ENCODE measurements at places on chromosomes 12 and 14. TPM values are rescaled to one million over a fixed set of nuclear protein-coding genes. Genes with fewer than 3 reads are reported as not detected.

The GRIP1 gene
- total RNA-seq = 25.0 TPM

DNA sequence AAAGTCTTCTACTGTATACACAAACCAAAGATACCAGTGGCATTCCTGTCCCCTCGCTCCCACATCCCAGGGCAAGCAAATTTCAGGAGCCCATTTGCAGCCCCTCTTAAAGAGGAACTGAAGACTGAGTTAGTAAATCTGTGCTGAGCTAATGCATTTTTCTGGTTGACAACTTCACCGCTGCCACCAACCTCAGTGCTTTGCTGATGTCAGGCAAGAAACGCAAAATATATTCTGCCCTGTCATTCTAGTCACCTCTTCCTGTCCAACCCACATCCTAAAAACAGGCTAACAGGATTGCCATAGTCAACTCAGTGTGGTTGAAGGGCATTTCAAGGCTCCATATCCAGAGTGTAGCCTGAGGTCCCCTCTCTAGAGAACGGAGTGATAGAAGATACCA, 59.4 kb upstream of the FICD start:
- H3K27me3 ChIP-seq = no peaks in the 10 kb centered on the region
- DNase-seq = no peak
- H3K4me1 ChIP-seq = no peaks in the 10 kb centered on the region
- no peak overlapping the region for H3K4me3 ChIP-seq
- no peaks in the 10 kb centered on the region for H3K36me3 ChIP-seq
- H3K27ac ChIP-seq = no peak overlapping the region

DNA sequence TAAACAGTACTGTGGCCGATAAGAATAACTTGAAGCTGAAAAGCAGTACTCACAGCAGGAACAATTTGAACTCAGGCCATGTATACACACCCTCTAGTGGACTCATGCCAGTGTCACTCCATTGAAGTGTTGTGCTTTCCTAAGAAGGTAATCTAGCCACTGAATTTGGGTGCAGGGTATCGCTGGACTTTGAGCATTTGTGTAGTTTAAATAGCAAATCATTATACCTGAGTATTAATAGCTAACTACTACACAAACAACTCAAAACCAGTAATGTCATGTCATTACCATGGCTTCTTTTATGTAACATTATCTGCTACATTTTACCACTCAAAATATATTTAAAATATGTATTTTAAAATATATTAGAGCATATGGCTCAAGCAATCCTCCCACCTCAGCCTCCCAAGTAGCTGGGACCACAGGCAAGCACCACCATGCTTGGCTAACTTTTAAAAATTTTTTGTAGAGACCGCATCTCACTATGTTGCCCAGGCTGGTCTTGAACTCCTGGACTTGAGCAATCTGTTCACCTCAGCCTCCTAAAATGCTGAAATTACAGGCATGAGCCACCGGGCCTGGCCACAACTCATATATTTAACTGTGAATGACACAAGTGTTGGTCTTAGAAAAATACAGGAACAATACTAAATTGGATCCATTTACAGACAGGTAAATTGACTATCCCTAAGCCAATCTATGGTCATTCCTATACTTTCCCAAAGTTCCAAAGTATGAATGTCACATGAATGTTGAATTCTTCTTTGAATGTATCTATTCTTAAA, 25.6 kb upstream of the ARID4A start:
- no peak overlapping the region for H3K4me3 ChIP-seq
- H3K36me3 ChIP-seq = peaks cover 22% of the 10 kb centered on the region
- no peaks in the 10 kb centered on the region for H3K4me1 ChIP-seq
- H3K27ac ChIP-seq = no peak overlapping the region

DNA sequence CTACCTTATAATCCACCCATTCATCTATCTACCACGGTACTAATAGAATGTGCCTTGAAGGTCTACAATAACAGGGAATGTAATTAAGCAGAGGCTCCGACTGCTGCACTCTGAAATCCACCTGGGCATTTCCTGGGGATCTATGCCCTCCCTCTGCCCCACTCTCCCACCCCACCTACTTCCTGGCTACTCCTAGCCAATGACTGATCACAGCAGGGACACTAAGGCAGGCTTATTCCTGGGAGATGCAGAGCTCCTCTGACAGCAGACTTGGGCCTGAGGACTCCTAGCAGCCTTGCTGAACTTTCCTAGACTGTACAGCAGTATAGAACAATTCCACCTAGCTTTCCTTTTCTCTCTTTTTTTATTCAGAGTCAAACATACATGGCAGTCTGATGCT, 91.1 kb upstream of the DHRS4 start:
- no peak for DNase-seq
- no peak overlapping the region for H3K4me3 ChIP-seq
- H3K27me3 ChIP-seq = no peaks in the 10 kb centered on the region
- no peaks in the 10 kb centered on the region for H3K4me1 ChIP-seq
- H3K36me3 ChIP-seq = no peaks in the 10 kb centered on the region
- no peak overlapping the region for H3K27ac ChIP-seq

The GPR132 gene
- 0.22 TPM for total RNA-seq
